Fibroblast of lung (primary cell): ENCODE measurements at places on chromosomes 2 and 18. TPM values are rescaled to one million over a fixed set of nuclear protein-coding genes. Genes with fewer than 3 reads are reported as not detected.

SMPD4 gene
- 7.7 and 11.2 TPM in 2 replicates for total RNA-seq

NPPC gene
- not detected in 2 replicates for total RNA-seq

CDH7 gene
- not detected in 2 replicates for total RNA-seq

SIX3 gene
- not detected in 2 replicates for total RNA-seq

DSG4 gene
- total RNA-seq: not detected in 2 replicates

ELMOD3 gene
- total RNA-seq: 20.3 and 27.9 TPM in 2 replicates

B4GALT6 gene
- total RNA-seq: 1.3 and 1.5 TPM in 2 replicates

BOLL gene
- not detected in 2 replicates for total RNA-seq

RGPD4 gene
- under 0.01 TPM in 1 of 2 replicates, not detected in the other for total RNA-seq

SLC40A1 gene
- 91.9 and 97.4 TPM in 2 replicates for total RNA-seq
